ENCODE measurements at places on chromosomes 11 and 22.

DNA sequence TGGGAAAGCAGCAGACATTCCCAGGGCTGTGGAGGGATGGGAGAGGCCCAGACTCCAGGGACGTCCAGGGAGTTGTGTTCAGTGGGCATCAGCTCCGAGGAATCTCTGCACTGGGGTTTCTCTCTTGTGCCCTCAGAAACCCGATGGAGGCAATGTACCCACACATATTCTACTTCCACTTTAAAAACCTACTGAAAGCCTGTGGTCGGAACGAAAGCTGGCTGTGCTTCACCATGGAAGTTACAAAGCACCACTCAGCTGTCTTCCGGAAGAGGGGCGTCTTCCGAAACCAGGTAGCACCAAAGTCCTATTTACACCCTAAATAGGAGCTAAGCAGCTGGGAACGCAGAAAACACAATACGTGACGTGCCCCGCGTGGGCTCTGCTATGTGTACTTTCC, 8.3 kb downstream of the APOBEC3D start:
- DNase-seq: no peak

GRCh38 chr11:60905047-60905446, 1.3 kb downstream of the PRPF19 start:
- no peak for DNase-seq

DNA sequence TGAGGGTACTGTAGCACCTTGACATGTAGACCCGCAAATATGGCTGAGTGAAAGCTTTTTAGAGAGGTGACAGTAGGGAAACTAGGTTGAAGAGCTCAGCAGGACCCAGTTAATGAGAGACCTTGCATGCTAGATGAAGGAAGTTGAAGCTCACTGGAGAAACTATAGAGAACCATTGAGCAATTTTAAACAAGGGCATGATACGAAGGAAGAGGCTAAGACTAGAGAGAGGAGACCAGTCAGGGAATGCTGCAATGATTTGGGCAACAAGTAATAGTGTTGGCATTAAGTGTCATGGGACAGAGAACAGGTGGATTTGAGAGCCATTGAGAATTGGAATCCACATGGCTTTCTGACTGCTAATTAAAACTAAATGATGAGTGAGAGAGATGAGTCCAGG, 4.1 kb downstream of the OLFML1 start:
- DNase-seq: no peak

DNA sequence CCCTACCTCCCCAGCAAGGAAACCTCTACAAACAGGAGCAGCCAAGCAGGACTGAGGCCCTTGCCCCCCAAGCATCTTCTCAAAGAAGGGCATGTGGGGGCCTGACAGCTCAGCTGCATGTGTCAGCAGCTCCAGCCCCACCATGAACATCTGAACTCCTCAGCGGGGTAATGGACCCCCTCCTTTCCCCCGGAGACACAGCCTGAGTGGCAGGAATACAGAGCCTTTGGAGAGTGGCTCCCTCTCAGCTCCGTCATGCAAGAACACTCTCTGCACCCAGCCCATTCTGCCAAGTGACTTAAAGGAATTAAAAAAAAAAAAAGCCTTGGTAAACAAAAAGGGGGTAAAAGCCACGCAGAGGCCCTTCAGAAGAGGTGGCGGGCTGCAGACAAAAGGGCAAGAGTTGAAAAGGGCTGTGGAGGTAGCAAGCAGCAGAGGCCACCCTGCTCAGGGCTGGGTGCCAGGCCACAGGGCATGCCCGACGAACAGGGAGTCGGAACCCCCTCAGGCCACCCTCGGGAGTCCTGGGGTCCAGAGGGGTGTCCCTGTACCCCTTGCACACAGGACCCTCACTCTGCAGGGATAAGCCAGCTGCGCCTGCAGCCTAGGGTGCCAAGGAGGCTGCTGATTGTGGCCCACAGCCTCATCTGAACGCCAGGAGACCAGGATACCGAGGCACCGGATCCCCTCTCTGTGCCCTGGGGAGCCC, 62.5 kb downstream of the MACROD1 start:
- DNase-seq: no peak

- DNase-seq: no peak
Measured at GRCh38 chr11:77302752-77303151, 1.3 kb upstream of the GDPD4 start.
